HS-5 (cell line): ENCODE measurements at places on chromosomes 2 and 18.

DNA sequence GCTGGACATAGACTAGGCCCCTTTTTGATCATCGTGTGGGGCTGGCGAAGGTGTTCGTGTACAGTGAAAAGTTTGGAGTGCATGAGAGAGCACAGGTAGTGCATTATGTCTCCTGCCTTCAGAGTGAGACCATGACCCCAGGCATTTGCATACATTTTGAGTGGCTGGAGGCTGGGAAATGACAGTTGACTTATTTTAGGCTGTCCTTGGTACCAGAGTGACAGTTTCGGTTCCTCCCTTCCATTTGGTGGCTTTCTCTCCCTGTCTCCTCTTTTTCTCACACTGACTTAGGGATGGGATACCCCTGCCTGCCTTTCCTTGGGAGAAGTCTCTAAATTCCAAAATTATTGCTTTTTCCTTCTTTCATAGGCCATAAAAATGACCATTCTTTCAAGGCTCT is 20.1 kb downstream of the SERPINB12 start:
- DNase-seq = no peak

- DNase-seq = no peak
Measured at GRCh38 chr2:233821196-233821595, 33.1 kb downstream of the HJURP start.

- DNase-seq = no peak
Measured at GRCh38 chr18:7596147-7596546, 29.0 kb downstream of the PTPRM start.

GRCh38 chr2:65228263-65228750 is 676 bp downstream of the ACTR2 start:
- DNase-seq = no peak

DNA sequence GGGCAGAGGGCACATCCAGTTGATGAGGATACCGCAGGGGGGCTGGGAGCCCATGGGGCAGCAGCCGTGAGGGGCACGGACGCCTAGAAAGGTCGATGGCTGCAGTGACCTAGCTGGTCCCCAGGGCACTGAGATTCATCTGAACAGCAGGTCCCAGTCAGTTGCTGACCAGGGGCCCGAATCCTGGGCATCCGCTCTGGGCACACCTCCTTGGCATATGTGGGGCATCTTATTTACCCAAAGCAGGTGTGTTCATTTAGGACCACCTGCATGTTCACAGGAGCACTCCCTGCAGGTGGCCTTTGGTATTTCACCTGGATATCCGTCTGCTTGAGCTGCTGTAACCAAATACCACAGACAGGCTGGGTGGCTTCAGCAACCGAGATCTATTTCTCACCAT is 72.0 kb upstream of the ODC1 start:
- DNase-seq = no peak

- no peak for DNase-seq
Measured at GRCh38 chr2:8484502-8485283, 197.2 kb upstream of the ID2 start.

GRCh38 chr2:151189125-151189524 is 72.5 kb downstream of the RBM43 start:
- DNase-seq = no peak
